ENCODE measurements at places on chromosomes 2 and 18. TPM values are rescaled to one million over a fixed set of nuclear protein-coding genes. Genes with fewer than 3 reads are reported as not detected.

- ATAC-seq = no peak
Measured at GRCh38 chr2:237575869-237576862, 9.8 kb downstream of the PRLH start.

DNA sequence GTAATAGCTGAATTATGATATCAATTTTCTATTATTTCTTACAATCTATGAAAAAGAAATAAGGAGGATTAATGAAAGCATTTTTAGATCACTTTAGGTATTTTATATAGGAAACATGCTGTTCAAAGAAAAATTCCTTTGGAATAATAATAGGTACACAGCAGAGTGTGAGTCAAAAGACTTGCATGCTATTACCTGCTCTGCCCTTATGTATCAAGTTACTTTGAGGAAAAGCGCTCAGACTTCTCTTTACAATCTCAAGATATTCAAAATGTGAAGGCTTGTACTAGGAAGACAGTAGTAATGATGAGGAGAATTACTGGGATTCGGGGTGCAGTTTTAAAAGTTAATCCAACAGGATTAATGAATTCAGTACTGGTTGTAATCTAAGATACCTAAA is 29.1 kb upstream of the RNU4ATAC start:
- ATAC-seq = no peak

GRCh38 chr2:71460056-71460455 is 6.7 kb downstream of the DYSF start:
- ATAC-seq = no peak

DBI gene
- total RNA-seq = 43.0 TPM

ALLC gene
- total RNA-seq = not detected

DNA sequence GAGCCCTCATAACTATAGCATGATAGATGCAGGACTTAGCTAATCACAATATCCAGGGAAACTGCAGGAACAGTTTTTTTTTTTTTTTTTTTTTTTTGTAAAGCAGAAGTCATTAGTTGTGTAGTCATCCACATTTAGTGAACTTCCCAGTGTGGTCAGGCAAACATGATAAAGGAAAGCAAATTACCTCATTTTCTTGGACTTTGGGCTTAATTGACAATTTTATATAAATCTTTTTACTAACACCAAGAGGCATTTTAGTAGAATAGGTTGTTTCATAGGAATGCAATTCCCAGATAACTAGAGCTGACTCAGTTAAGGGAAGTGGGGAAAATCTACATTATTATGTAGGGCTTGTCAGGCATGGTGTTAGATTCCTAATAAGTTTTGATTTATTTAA is 142.7 kb upstream of the GCFC2 start:
- no peak for ATAC-seq

GRCh38 chr2:128172191-128172590 is 81.2 kb downstream of the UGGT1 start:
- no peak for ATAC-seq

DNA sequence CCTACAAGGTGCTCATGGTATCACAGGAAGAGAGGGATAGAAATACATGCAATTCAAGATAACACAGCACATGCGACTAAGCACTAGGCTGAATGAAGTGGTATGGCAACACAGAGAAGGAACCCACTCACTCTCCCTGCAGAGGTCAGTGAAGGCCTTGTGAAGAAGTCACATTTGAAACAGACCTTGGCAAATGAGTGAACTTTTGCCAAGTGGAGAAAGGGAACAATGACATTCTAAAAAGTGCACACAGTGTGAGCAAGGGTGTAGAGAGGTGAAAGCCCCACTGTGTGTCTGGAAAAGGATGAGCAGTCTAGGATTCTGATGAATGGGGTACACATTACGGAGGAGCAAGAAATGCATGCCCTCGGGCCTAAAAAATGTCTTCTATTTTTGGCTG is 23.3 kb downstream of the KLF7 start:
- no peak for ATAC-seq

LYPD6 gene
- 4.0 TPM for total RNA-seq

DNA sequence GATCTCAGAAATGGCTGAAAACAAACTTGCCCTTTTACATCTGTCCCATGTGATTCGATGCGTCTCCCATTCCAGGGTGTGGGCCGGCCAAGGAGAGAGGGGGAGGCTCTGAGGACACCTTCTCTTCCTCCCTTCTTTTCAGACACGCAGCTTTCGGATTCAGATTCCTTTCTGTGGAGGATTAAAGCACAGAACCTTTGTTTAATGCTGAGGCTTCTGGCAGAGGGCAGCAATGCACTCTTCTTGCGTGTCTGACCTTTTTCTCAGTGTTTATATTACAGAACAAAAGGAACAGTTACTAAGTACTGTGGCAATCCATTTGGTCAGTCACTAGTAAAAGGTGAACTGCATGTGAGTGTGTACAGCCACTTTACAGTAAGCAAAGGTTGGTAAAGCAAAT is 268.9 kb upstream of the CCDC68 start:
- ATAC-seq = peak; percentile 57

- no peak for ATAC-seq
Measured at GRCh38 chr2:4515871-4516761, 812.7 kb downstream of the DCDC2C start.

GRCh38 chr18:25373432-25374179 is 21.6 kb upstream of the ZNF521 start:
- no peak for ATAC-seq

- ATAC-seq = no peak
Measured at GRCh38 chr2:112542984-112543661, 858 bp downstream of the POLR1B start.

CRYGA gene
- total RNA-seq = not detected

DNA sequence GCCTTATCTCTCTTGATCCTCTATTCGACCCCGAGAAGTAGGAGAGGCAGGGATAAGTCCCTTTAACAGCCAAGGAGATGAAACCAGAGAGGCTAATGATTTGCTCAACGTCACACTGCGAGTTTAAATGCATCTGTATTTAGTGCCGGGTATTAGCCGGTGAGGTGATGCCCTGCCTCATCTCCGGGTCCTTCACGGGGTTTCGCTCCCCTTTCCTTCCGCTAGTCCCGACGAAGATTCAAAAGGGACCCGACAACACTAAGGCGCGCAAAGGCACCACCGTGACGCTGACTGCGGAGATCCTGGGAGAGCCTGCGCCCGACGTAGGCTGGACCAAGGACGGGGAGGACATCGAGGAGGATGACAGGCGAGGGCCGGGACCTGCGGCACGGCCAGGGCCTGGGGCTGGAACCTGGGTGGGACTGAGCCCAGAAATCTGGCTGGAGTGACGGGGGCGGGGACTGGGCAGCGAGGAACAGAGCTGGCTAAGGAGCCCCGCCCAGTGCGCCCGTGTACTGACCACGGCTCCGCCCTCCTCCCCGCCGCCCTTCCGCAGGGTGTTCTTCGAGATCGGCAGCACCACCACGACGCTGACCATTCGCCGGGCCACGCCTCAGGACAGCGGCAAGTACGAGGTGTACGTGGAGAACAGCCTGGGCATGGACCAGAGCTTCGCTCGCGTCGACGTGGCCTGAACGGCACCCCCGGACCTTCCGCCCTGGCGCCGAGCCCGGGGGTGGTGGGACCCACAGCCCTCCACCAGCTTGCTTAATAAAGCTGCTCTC is 1.0 kb upstream of the GMPPA start:
- peak; percentile 81 for ATAC-seq

MREG gene
- 0.62 TPM for total RNA-seq

DNA sequence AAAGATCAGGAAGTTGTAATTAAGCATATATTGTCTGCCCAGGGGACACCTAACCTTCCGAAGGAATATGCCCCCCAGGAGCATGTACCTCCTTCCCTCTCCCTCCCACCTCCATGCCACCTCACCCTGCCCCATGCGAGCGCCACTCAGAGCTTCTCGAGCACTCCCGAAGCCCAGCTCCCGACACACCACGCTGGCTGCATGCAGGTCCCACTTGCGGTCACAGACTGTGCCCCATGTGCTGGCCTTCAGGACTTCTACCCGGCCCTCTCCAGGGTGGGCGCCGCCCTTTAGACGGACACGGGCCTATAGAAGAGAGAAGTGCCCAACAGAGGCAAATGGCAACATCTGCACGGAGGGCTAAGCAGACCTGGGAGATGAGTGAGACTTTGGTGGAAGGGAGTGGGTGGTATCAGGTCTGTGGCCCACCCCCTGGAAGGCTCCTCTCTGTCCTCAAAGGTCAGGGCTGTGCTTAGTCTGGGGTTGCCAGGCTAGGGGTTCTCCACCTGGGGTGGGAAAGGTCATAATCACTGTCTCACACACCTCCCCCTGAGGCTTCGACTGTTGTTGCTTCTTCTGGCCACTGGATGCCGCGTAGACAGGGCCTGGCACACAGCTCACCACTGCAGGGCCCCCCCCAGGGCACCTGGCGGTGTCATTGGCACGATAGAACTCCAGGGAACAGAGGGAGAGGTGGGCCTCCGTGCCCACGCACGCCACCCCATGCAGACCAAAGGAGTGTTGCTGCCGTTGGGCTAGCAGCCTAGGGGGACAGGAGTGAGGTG is 6.6 kb downstream of the HTRA2 start:
- no peak for ATAC-seq

- no peak for ATAC-seq
Measured at GRCh38 chr18:32623563-32623962, 149.3 kb downstream of the KLHL14 start.

- no peak for ATAC-seq
Measured at GRCh38 chr18:49899657-49900330, 86.5 kb upstream of the ACAA2 start.

- ATAC-seq = no peak
Measured at GRCh38 chr2:52717836-52718235, 1049.8 kb upstream of the CHAC2 start.

- peak; percentile 25 for ATAC-seq
Measured at GRCh38 chr2:1697601-1698000, 46.7 kb downstream of the PXDN start.

- no peak for ATAC-seq
Measured at GRCh38 chr2:95266781-95267430, 7.3 kb upstream of the PROM2 start.

SNORC gene
- 11.6 TPM for total RNA-seq

KRTCAP3 gene
- total RNA-seq = not detected

PECR gene
- total RNA-seq = 9.9 TPM

DNA sequence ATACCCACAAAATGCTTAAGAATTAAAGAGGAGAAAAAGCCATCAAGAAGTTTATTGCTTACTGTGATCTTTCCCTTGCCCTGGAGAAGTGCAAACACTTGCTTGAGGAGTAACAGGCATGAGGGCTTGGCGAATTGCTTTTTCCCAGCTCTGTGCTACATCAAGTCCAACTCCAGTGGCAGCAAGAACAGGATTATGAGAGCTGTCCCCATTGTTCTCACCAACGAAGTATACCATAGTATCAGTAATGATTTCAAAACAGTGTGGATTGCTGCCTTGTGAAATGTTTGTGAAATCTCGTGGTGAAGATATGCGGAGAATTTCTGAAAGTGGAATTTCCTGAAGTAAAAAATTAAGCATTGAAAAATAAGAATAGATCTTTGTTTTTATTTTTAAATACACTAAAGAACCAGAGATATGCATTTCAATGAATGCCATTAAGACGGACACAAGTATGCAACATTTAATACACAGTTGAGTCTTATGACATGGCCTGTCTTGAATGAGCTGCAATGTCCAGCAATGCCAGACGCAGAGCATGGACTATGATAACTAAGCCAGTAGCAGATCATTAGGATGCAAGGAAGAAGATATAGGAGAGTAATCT is 43.0 kb downstream of the NDUFAF7 start:
- ATAC-seq = no peak

SERPINB11 gene
- not detected for total RNA-seq

DNA sequence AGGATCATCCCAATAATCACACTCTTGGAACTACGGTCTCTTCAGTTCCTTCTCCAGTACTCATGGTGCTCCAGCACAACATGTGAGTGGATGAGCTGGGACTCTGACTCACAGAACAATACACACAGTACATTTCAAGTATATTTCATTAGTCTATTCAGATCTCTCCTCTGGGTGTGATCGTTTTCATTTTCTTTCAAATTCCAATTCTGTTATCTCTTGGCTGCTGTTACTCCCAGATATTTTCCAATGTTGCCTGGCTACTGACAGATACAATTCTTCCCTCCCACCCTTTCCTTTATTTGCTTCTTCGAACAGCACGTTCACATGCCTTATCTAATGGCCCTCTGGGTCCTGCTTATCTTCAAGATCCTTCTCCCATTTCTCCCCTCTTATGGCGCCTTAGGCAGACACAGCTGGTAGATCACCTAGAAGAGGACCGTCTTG is 216.0 kb downstream of the ACKR3 start:
- peak; percentile 41 for ATAC-seq

GALR1 gene
- 0.35 TPM for total RNA-seq

- no peak for ATAC-seq
Measured at GRCh38 chr2:144439993-144440392, 79.9 kb downstream of the ZEB2 start.

GRCh38 chr2:218631837-218632236 is 24.1 kb downstream of the PLCD4 start:
- no peak for ATAC-seq

- ATAC-seq = no peak
Measured at GRCh38 chr18:24595561-24596031, 135.2 kb downstream of the HRH4 start.

SDC1 gene
- 1.4 TPM for total RNA-seq

DNA sequence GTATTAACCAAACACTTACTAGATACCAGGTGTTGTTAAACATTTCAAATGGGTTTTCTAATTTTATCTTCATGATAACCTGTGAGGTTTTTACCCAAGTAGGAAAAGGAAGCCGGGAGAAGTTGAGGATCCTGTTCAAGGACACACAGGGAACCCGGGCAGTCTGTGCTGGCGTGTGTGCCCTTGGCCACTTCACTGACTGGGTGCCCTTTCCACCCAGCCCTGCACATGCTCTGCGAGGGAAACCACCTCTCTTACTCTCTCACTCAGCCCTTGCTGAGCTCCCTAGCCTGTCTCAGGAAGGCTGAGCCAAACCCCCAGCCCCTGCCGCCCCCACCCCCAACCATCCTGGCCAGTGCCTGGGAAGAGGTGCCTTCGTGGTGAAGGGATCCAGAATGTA is 51.8 kb downstream of the TEX44 start:
- no peak for ATAC-seq

C2orf66 gene
- not detected for total RNA-seq

- ATAC-seq = no peak
Measured at GRCh38 chr2:210657874-210658273, 101.5 kb downstream of the CPS1 start.

- no peak for ATAC-seq
Measured at GRCh38 chr2:206241736-206242135, 32.7 kb upstream of the ZDBF2 start.

B3GNT7 gene
- total RNA-seq = 3.8 TPM

All from gastroesophageal sphincter (tissue), 4 donors.